ENCODE measurements at places on chromosomes 2 and 18. TPM values are rescaled to one million over a fixed set of nuclear protein-coding genes. Genes with fewer than 3 reads are reported as not detected.

DNA sequence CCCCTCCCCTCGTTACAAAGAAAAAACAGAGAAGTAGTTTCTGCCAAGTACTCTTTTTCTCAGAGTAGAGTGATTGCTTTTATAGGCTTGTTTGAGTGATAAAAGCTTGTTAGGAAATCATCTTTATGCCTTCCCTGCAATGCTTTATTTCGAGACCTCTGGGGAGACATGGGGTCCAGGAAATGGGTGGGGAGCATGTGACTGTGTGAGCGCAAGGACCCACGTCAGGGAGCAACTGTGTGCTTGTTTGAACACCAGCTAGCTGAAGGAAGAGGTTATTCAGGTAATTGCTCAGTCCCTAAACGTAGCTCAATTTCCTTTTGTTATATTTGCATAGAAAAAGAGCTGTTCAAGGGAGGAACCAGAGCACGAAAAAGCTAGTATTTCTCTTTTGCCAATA is 187.3 kb downstream of the FAM210A start:
- no peak for DNase-seq

- DNase-seq, result no peak
Measured at GRCh38 chr18:79221136-79221535, 151.9 kb downstream of the ATP9B start.

The SLC23A3 gene
- total RNA-seq, result 0.89 TPM

The NCKAP5 gene
- under 0.01 TPM for total RNA-seq

The ABCG8 gene
- not detected for total RNA-seq
